ENCODE measurements at places on chromosomes 6 and 20. TPM values are rescaled to one million over a fixed set of nuclear protein-coding genes. Genes with fewer than 3 reads are reported as not detected.

GRCh38 chr20:34022151-34022838 is 28.6 kb downstream of the RALY start:
- H3K36me3 ChIP-seq: no peaks in the 10 kb centered on the region
- H3K27ac ChIP-seq: no peak overlapping the region
- H3K4me1 ChIP-seq: peaks cover 8% of the 10 kb centered on the region
- no peaks in the 10 kb centered on the region for H3K27me3 ChIP-seq

- H3K4me3 ChIP-seq: no peak overlapping the region
- H3K27ac ChIP-seq: no peak overlapping the region
- no peaks in the 10 kb centered on the region for H3K4me1 ChIP-seq
- DNase-seq: no peak
- no peaks in the 10 kb centered on the region for H3K36me3 ChIP-seq
Observed at GRCh38 chr6:111520524-111520923, 37.5 kb upstream of the REV3L start.

DNA sequence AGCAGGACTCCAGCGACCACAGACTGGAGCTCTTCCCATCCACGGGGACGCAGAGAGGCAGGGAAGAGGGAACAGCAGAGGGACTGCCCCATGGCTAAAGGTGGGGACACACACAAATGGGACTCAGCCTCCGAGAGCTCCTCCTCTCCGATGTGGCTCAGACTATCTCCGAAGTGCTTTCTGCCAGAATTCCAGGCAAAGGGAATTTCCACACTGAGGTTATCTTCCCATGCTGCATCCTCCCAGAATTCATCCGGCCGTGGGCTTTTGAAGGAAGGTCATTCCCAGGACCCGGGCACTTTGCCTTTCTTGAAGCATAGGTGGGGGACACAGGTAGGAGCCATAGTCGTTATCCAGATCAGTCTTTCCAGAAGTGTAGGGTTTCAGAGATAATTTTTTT is 67.9 kb downstream of the SULF2 start:
- H3K27ac ChIP-seq: no peak overlapping the region
- no peaks in the 10 kb centered on the region for H3K36me3 ChIP-seq
- H3K27me3 ChIP-seq: no peaks in the 10 kb centered on the region
- H3K4me1 ChIP-seq: peaks cover 27% of the 10 kb centered on the region

DNA sequence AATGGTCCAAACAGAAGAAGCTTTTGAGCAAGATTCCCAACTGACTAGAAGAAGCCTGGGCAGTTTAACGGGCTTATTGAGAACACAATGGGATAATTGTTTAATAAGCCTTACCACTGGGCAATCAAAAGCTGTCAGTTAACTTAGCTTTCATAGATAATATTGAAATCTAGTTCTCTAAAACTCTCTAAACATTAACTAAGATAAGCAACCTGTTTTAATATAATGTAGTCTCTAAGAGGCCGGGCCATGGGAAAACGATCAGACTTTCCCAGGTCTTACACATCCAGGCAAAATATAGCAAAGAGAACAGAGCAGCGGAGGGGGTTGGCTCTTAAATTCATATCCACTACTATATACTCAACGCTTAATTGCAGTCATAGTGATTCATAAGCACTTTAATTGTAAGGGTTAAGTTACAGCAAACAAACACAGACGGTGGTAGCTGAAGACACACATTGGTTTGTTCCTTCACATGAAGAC is 128.0 kb upstream of the FAM83B start:
- H3K27me3 ChIP-seq: no peaks in the 10 kb centered on the region
- no peak overlapping the region for H3K4me3 ChIP-seq
- DNase-seq: no peak

- H3K27ac ChIP-seq: no peak overlapping the region
- H3K36me3 ChIP-seq: no peaks in the 10 kb centered on the region
- no peaks in the 10 kb centered on the region for H3K27me3 ChIP-seq
- DNase-seq: no peak
- no peak overlapping the region for H3K4me3 ChIP-seq
- no peaks in the 10 kb centered on the region for H3K4me1 ChIP-seq
Observed at GRCh38 chr6:9482030-9482738, 932.7 kb downstream of the TFAP2A start.

DNA sequence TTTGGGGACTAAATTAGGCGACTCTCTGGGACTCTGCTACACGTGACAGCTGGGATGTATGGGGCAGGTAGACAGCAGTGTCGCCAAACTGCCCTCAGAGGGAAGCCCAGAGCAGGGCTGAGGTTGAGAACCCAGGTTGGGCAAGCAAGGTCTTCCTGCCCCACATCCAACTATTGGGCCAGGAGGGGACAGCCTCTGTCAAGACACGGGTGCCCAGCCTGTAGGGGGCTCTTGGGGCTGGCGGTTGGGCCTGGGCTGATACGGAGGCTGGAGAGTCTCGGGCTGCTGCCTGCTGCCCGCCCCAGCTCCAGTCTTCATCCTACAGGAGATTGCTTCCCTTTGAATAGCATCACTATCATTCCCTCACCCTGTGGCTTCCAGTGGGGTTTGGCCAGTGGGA is 33.3 kb downstream of the CPNE5 start:
- H3K27me3 ChIP-seq: no peaks in the 10 kb centered on the region
- DNase-seq: no peak
- no peaks in the 10 kb centered on the region for H3K4me1 ChIP-seq
- no peak overlapping the region for H3K27ac ChIP-seq
- H3K36me3 ChIP-seq: no peaks in the 10 kb centered on the region
- no peak overlapping the region for H3K4me3 ChIP-seq

DNA sequence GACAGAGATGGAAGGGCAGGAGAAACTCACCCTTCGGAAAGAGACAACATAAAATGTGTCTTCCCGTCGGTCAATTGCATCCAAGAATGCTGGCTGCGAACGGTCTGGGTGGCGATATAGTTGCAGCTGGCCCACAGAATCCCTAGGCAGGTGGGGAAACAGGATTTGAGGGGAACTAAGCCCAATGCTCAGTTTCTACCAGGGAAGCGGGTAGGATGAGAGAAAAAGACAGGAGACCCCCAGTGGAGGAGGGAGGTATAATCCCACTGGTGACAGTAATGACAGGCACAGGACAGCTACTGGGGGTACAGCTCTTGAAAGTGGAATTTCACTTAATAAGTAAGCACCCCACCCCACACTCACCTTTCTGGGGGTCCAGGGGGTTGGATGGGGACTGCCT is 7.5 kb upstream of the TNXB start:
- H3K4me1 ChIP-seq: no peaks in the 10 kb centered on the region
- H3K27me3 ChIP-seq: no peaks in the 10 kb centered on the region
- H3K4me3 ChIP-seq: no peak overlapping the region
- H3K27ac ChIP-seq: no peak overlapping the region
- peaks cover 31% of the 10 kb centered on the region for H3K36me3 ChIP-seq
- no peak for DNase-seq

DNA sequence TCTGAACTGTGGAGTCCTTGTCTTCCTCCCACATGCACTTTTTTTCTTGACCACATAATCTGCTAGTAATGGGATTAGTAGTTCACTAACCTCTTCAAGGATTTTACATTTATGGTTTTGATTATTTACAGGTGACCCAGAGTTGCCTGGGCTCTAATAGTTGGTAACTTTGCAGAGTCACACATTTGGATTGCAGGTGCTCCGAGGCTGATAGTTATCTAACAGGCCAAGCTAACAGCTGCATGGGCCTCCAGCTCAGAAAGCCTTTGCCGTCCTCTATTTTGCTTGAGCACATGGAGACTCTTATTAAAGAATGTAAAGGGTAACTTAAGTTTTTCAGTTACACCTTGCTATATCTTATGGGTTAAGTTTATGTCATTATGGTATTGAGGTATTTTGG is 95.4 kb downstream of the ANKS1A start:
- H3K36me3 ChIP-seq: peaks cover 16% of the 10 kb centered on the region
- no peaks in the 10 kb centered on the region for H3K27me3 ChIP-seq
- no peak for DNase-seq

- H3K27ac ChIP-seq: no peak overlapping the region
- no peaks in the 10 kb centered on the region for H3K36me3 ChIP-seq
- no peaks in the 10 kb centered on the region for H3K27me3 ChIP-seq
- H3K4me1 ChIP-seq: no peaks in the 10 kb centered on the region
- H3K4me3 ChIP-seq: no peak overlapping the region
Observed at GRCh38 chr20:7090001-7090400, 322.5 kb downstream of the BMP2 start.

DNA sequence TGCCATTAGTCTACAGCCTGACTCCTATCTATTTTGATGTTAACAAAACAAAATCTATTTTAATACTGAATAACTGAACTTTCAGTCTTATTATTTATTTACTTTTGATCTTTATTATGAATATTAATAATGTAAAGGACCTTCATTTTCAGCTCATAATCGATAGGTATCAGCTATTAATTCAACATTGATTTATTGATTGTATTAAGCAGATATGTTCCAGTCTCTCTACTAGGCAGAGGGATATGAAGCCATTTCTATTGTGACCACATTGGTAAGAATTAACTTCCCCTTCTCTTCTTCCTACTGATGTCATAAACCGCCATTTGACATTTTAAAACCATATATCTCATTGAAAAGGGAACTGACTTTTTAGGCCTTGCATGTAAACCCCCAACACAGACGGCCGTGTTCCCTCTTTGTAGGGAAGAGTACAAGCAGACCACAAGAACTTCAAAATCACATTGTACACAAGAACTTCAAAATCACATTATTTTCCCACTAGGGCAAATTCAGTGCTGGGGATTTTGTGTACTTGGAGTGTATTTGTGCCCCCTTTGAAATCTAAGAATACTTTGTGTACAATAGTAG is 69.5 kb upstream of the FABP7 start:
- DNase-seq: no peak
- H3K36me3 ChIP-seq: no peaks in the 10 kb centered on the region
- H3K27me3 ChIP-seq: no peaks in the 10 kb centered on the region

The COX4I2 gene
- 0.35 TPM for polyA plus RNA-seq

The RIPK1 gene
- 12.6 TPM for polyA plus RNA-seq

The ATF6B gene
- polyA plus RNA-seq: 24.8 TPM

The CD164 gene
- 144 TPM for polyA plus RNA-seq

Data from liver (tissue), 10 donors.